ENCODE measurements at places on chromosomes 7 and 10. TPM values are rescaled to one million over a fixed set of nuclear protein-coding genes. Genes with fewer than 3 reads are reported as not detected.

Gene NODAL
- total RNA-seq = not detected

Gene PRF1
- total RNA-seq = 1.1 TPM

Gene JAKMIP3
- total RNA-seq = 0.28 TPM

Gene ALOX5
- total RNA-seq = 4.8 TPM
